ENCODE measurements at places on chromosomes 1 and 21.

DNA sequence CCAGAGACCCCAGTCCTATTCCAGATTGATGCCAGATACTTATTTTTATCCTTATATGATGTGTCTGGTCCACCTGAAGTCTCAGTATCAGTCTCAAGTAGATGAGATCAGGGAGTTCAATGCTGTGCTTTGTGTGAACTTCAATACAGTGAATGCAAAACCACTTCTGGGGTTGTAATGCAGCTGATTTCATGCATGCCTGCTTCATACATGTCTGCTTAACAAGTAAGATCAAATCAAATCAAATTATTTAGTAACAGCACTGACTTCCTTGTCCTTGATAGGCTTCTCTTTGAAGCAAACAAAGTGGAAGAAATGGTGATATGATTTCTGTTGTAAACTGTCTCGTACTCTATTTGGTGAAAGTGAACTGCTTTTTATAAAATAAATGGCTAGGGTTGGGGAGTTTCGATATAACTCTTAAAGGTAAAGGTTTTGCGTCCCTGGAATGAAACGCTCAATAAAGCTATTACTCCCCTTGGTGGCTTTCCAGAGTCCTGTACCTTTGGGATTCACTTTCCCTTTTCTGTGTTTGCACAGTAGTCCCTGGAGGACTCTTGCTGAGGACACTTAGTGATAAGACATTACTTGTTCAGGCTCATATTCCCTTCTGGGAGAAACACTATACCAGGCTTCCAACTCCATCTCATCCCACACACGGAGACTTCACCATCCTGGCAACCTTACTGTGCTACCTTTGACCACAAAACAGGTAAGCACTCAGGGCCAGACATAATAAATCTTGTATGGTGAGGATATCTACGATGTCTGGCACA is 59.3 kb downstream of the FH start:
- DNase-seq, result no peak

- DNase-seq, result no peak
Measured at GRCh38 chr21:46394595-46395104, 64.0 kb upstream of the DIP2A start.

- DNase-seq, result no peak
Measured at GRCh38 chr1:87794788-87795614, 466.3 kb downstream of the LMO4 start.

DNA sequence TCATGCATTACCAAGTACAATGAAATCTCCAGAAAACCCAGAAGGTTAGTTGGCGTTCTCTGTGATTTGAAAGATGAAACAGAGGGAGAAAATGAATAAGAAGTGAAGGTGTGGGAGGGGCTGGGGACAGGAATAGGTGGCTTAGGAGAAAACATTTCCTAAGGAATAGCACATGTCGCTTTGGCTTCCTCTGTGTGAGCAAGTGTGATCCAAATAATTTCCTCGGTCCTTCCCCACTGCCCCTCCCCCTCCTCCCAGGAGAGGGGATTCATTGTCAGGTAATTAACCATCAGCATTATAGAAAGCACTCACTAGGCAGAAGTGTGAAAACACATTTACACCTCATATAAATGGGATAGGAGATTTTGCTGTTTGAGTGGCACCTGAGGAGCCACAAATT is 105.5 kb downstream of the NUF2 start:
- no peak for DNase-seq

GRCh38 chr1:76068542-76068941 is 6.0 kb upstream of the ST6GALNAC3 start:
- DNase-seq, result no peak

DNA sequence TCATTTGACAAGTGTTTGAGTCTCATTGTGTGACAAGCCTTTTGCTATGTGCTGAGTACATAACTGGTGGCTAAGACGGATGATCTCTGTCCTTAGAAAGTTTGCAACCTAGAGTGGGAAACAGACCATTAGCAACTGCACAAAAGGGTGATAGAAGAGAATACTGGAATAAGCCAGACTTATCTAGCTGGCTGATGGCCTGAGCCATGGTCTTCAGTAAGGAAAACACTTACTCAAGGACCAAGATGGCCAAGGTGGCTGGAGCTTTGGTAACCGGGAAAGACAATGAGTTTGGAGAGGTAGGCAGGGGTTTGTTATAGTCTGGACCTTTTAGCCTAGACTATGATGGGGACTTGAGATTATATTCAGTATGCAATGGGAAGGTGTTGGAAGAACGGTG is 1.6 kb upstream of the TAF12 start:
- no peak for DNase-seq

DNA sequence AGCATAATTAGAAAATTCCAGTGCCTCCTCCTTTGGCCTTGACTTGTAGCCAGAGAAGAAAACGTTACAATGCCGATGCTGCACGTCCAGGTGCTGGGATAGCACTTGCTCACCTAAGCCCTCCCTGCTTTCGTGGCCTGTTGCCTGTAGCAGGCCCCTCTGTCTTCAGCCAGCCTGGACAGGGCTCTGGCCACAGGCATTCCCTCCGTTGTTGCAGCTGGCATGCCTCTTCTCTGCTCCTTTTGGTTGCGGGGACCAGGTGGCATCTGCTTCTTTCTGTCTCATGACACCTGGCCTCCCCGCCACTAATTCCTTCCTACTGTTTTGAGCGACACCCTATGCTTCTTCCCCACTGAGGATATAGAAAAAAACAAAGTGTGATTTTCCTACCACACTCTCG is 54.6 kb upstream of the MORC3 start:
- no peak for DNase-seq

DNA sequence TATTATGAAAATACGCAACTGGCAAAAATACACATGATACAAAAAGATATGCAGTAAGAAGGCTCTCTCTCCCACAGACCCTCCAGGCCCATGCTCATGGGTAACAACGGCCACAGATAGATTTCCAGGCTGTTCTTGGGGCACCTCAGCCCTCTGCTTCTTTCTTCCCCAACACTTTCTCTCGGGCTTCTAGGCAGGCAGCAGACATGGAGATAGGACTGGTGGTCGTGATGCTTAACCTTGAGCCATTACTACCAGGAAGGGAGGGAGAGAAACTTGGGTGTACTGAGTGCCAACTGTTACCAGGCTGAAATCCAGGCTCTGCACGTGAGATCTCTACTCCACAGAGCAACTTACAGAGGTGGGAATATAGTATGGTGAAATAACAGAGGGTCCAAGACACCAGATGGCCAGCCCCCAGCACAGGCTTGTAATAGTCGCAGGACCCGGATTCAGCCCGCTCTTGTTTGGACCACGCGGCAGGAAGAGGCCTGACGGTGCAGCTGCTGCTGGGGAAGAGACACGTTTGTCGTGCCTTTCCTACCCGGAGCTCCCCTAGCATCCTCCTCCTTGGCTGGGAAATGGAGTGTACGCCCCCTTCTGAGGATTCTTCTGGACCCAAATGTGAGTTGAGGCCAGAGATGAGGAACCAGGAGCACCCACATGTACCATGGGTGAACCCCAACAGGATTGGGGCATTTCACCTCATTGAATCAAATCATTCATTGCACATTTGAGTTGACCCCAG is 441.1 kb upstream of the VAMP3 start:
- no peak for DNase-seq

GRCh38 chr1:86471291-86471690 is 2.6 kb downstream of the CLCA1 start:
- no peak for DNase-seq

- peak; percentile 87 for DNase-seq
Measured at GRCh38 chr1:161399257-161399998, 31.8 kb upstream of the CFAP126 start.

GRCh38 chr1:45840704-45841103 is 37.3 kb downstream of the MAST2 start:
- no peak for DNase-seq

DNA sequence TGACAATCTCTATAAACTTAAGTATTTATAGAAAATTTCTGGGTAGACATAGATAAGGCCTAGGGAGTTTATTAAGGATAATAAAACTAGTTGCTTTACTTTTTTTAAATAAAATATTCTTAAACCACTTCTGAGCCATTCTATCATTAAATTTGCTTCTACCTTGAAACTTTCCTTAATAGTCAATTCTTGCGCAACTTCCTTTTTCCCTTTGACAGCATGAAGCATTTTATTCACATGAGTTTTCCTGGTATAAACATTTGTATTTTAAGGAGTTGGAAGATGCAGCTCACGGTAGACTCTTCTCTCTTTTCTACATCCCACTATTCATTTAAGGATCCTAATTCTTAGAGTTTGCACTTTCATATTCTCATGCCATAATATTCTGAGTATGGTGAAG is 75.8 kb upstream of the DPH5 start:
- no peak for DNase-seq

- no peak for DNase-seq
Measured at GRCh38 chr1:96771847-96772246, 50.3 kb downstream of the PTBP2 start.

GRCh38 chr1:78229344-78229743 is 183.6 kb downstream of the GIPC2 start:
- no peak for DNase-seq

DNA sequence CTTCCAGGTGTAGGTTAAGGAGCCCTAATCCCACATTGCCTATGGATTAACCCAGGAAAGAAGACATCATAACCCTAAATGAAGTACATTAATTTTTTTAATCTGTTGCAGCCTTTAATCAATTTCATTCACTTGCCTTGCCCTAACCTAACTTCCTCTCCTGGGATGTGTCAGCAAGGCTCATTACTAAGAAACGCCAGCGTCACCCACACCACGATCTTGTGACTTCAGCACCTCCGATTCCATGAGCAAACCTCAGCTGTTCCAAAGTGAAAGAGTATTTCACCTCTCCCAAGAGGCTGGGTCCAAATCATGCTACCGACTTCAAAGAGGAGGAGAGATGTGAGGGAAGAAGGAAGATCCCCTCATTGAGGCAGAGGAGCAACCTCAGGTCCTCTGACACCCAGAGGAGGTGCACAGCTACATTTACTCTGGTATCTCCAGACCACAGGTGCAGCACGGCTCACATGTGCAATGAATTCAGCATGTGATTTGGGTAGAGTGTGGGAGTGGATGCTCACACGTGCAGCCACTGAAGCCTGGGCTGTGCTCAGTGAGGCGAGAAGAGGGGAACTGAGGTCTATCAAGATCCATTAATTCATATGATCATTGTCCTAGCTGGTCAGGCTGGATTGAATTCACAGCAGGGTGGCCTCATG is 134.1 kb downstream of the SLC30A10 start:
- no peak for DNase-seq

DNA sequence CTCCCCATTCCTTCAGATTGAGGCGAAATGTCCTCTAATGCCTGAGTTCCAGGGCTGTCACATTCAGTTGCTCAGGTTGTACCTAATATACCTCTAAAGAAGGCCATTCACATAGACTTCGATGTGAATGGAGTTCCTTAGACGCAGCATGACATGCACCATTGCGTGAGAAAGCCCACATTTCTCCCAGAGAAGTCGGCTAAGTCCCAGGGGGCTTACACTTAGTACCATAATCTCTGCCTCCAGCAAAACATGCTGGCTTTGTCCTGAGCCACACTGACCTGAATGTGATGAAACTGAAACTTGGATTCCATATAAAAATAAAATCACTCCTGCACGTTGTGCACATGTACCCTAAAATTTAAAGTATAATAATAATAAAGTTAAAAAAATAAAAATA is 23.2 kb upstream of the SLC2A1 start:
- DNase-seq, result no peak

- DNase-seq, result no peak
Measured at GRCh38 chr1:229383961-229384360, 41.1 kb upstream of the CCSAP start.

GRCh38 chr1:231550448-231550781 is 21.9 kb downstream of the TSNAX start:
- no peak for DNase-seq

GRCh38 chr21:38273745-38274542 is 17.2 kb downstream of the KCNJ15 start:
- no peak for DNase-seq

DNA sequence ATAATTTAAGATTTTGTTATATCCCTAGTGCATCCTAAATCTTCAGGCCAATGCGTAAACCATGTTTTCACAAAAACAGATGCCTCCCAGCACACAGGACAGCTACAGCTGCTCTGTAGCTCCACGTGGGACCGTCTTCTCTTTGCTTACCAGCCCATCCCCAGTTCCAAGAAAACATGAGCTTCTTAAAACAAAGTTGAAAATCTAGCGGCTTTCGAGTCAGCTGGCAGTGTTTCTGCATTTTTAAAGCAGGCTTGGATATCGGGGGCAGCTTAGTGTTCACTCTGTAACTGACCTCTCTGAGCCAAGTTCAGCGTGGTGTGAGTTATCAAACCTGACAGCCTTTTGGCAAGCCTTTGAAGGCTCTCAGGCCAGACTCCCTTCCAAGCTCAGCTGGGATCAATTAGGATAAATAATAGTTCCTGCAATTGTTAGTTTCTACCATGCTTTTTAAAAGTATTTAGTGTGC is 881.5 kb downstream of the LTN1 start:
- no peak for DNase-seq
